ENCODE measurements at places on chromosomes 3 and 15. TPM values are rescaled to one million over a fixed set of nuclear protein-coding genes. Genes with fewer than 3 reads are reported as not detected.

The CLCN2 gene
- 3.0 TPM for total RNA-seq

The PPP1R14D gene
- not detected for total RNA-seq

The UCN2 gene
- 0.64 TPM for total RNA-seq

The IGSF10 gene
- 11.6 TPM for total RNA-seq

The GRM2 gene
- not detected for total RNA-seq

The PARP6 gene
- 9.7 TPM for total RNA-seq

The OR5K2 gene
- not detected for total RNA-seq

The LRTM1 gene
- total RNA-seq: not detected

The HTR3E gene
- not detected for total RNA-seq

Measured in cardiac ventricle fibroblast (primary cell).